ENCODE measurements at places on chromosomes 3 and 15.

DNA sequence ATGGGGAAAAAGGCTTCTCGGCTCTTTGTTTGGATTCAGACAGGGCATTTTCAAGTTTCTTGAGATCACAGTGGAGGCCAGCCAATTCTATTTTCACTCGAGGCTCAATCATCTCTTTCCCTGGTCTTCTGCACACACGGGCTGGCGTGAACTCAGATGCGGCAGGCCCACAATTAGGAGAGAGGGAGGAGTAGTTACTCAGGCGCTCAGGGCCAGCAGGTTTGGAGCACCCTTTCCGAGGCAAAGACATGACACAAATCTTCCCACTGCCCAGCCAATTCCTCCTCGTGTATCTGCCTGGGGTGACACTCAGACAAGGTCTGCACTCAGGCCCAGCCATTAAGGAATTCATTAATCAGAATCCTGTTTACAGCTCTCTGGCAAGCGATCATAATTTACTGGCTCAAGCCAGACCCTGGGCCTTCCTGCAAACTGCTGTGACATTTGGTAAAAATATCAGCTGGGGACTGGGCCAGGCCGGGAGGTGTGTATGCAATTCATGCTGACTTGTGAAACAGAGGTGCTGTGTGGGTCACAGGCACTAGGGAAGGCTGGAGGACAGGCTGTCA is 68.1 kb upstream of the TLE3 start:
- H3K27me3 ChIP-seq = peaks cover 2% of the 10 kb centered on the region
- H3K36me3 ChIP-seq = no peaks in the 10 kb centered on the region
- H3K4me3 ChIP-seq = no peak overlapping the region

GRCh38 chr15:51253366-51253765 is 85.0 kb downstream of the CYP19A1 start:
- H3K4me3 ChIP-seq = no peak overlapping the region
- H3K27ac ChIP-seq = no peak overlapping the region
- H3K27me3 ChIP-seq = no peaks in the 10 kb centered on the region
- no peaks in the 10 kb centered on the region for H3K4me1 ChIP-seq
- no peaks in the 10 kb centered on the region for H3K36me3 ChIP-seq

DNA sequence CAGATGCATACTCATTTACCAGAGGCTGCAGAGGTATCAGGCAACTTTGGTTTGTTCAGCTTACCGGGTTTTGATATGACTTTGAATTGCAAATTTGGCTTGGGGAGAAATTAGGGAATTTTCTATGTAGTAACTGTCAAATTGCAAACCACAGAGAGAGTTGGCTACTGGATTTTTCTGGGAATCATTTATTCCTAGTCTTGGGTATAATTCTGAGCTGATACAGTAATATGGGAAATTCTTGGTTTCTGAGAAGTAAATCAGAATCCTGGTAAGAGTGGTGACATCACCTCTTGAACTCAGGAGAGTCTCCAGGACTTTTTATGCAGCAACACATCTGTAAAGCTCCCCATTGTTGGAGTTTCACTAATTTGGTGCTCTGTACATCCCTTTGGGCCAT is 39.0 kb downstream of the GAP43 start:
- DNase-seq = no peak
- H3K27me3 ChIP-seq = no peaks in the 10 kb centered on the region
- H3K4me3 ChIP-seq = no peak overlapping the region
- no peak overlapping the region for H3K27ac ChIP-seq
- H3K4me1 ChIP-seq = peaks cover 15% of the 10 kb centered on the region

- H3K4me1 ChIP-seq = no peaks in the 10 kb centered on the region
- no peak for DNase-seq
- H3K27ac ChIP-seq = no peak overlapping the region
- H3K27me3 ChIP-seq = no peaks in the 10 kb centered on the region
These were observed 31.9 kb downstream of the ITGA11 start for GRCh38 chr15:68400066-68400456.

DNA sequence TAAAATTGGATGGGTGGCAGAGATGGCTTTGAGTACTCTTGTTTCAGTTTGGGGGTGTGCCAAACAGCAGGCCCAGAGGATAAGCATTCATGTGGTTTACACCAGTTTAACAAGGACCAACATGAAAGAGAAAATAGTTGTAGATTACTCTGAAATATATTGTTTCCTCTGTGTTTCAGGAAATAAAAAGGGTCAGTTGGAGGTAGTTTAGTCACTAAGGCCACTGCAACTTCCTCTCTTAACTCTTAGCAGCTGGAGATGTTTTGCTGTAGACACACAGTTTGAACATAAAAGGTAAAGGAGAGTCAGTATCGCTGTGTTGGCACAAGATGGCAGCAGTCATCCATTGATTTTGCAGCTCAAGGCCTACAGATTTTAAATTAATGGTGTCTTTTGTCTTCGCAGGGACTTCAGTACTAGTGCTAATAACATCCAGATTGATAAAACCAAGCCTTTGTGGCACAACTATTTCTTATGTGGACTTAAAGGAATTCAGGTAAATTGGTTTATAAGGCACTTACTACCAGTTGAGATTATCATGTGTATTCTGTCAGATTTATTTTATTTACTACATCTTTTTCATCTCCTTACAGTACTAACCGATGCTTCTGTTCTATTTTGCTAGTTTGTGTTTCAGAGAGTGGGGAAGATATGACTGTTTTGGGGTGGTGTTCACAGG is 65.5 kb downstream of the GALK2 start:
- no peak overlapping the region for H3K27ac ChIP-seq
- H3K36me3 ChIP-seq = peaks cover 9% of the 10 kb centered on the region
- H3K27me3 ChIP-seq = no peaks in the 10 kb centered on the region
- peak; percentile 57 for DNase-seq

DNA sequence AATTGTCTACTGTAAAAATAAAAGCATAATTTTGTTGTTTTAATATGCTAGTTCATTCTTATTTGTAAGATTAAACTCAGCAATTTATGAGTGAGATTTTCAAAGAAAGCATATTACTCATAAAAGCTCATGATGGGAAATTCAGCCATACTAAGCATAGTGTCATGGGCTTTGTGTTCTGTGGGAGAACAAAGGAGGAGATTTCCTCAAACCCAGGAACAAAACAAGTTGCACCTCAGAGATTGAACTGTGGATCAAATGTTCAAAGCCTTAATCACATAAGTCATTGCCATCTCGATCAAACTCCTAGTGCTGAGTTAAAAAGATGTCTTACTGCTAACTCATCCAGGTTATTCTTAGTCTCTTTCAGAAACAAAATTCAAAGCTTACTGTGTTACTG is 85.6 kb upstream of the PDZRN3 start:
- no peaks in the 10 kb centered on the region for H3K27me3 ChIP-seq
- no peak overlapping the region for H3K27ac ChIP-seq
- no peak overlapping the region for H3K4me3 ChIP-seq
- no peaks in the 10 kb centered on the region for H3K4me1 ChIP-seq
- no peaks in the 10 kb centered on the region for H3K36me3 ChIP-seq
- no peak for DNase-seq

GRCh38 chr3:74613521-74614106 is 845 bp downstream of the CNTN3 start:
- no peak overlapping the region for H3K27ac ChIP-seq
- H3K27me3 ChIP-seq = peaks cover 41% of the 10 kb centered on the region
- H3K36me3 ChIP-seq = no peaks in the 10 kb centered on the region
- no peaks in the 10 kb centered on the region for H3K4me1 ChIP-seq
